ENCODE measurements at places on chromosomes 4 and X.

DNA sequence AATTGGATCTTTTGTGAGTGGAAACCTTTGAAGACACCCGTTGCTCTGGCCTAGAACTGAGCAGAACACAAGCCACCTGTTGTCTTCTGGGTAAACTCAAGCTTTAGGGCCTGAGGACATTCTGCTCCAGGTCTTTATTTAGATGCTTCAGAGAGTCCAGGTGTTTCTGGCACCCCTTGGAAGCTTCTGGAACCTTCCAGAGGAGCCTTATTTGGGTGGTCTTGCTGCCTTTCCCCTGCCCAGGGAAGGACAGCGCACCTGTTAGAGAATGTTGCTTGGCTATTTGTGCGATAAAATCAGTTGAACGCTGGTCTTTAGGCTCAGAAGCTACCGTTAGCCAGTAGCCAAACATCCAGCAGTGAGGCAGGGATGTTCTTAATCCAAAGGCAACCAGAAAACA, 3.0 kb downstream of the ZNF275 start:
- no peak for DNase-seq

GRCh38 chr4:21248331-21248730, 548.1 kb downstream of the PACRGL start:
- DNase-seq: no peak

GRCh38 chr4:41477181-41477905, 60.6 kb upstream of the LIMCH1 start:
- no peak for DNase-seq

DNA sequence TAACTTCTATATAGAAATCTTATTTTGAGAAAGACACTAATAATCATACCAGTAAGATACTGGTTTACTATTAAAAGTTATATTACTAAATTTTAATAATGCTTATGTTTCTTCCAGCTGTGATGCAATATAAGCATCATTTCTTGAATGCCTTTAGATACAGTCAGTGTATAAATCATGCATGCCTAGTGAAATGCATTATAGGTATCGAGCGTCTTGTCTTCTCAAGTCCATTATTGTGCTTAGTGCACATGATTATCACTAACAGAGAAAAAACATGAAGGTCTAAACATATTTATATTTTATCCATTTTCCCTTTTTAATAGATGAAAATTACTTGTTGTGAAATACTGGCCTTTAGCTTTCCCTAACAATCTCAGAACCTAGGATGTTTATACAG, 1021.5 kb upstream of the AGA start:
- DNase-seq: no peak

- no peak for DNase-seq
These were observed 115.8 kb upstream of the SHISA3 start for GRCh38 chr4:42281324-42282020.

DNA sequence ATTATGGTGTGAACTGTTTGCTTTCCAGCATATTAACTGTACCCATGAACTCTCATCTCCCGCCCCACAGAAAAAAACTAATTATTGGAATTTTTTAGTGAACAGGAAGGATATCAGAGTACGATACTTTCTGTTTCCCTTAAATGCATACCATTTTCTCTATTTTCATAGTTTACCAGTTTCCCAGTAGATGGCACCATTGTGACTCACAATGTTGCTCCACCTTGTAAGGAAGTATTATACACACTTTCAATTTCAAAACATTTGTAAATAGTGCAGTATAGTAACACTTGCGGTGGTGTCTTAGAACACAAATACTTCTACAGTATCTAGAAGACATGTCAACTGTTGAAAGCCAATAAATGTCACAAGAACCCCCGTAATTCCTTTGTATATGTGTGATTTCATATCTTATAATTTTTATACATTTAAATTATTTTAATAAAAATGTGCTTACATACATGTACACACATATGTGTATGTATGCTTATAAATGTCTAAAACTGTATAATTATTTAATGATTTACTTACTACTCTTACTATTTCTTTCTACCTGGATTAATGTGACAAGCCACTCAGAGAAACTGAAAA, 167.3 kb downstream of the SLIT2 start:
- peak; percentile 78 for DNase-seq
